ENCODE measurements at places on chromosomes 7 and 10.

DNA sequence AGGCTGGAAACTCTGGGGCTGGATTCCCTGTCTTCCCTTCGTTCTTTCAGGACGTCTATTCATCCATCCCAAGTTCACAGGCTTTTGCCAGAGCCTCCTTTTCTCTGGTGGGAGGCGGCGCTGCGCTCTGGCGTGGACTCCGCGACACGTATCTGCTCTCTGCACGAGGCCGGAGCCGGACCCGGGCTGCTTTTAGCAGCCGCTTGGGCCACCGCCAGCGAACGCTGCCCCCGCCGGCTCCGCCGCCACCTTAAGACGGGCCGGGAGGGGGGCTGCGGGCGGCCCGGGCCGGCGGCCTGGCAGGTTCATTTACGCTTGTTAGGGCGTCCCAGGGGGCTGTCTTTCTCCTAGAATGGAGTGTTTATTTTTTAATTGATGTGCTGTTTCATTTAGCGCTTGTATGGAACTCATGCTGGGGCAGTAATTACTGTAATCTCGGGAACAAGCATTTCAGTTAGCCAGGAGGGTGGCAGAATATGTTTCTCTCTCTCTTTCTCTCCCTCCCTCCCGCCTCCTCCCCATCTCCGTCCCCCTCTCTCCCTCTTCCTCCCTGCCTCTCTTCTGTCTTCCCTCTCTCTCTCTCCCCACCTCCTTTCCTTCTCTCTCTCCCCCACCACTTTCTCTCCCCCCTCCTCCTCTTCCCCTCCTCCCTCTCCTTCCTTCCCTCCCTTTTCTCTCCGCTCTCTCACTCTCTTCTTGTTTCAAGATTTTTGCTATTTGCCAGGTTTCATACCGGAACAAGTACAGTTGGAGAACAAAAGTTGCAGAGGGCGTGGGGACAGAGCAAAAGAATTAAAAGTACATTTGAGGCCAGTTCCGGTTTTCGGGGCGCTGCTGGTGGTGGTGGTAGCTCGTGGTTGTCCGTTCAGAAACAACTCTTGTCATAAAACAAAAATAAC lies 1.3 kb upstream of the FZD8 start:
- DNase-seq = peak; percentile 20

- DNase-seq = no peak
Measured at GRCh38 chr10:73262105-73262730, 9.8 kb upstream of the MRPS16 start.

DNA sequence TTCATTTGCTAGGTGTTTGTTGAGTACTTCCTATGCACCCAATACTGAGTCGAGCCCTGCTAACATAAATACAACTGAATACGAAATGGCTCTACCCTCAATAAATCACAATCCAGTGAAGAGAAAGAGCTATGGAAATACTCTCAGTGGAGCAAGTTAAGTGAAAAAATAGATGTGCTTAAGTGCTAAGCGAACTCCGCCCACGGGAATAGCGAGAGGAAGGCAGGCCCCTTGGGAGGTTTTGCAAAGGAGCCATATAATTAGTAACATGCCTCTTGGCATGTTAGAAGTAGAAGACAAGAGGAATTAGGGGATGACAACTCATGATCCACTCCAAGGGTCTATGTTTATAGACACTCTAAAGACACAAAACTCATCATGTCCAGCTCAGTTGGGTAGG lies 42.8 kb upstream of the TSPAN33 start:
- no peak for DNase-seq

DNA sequence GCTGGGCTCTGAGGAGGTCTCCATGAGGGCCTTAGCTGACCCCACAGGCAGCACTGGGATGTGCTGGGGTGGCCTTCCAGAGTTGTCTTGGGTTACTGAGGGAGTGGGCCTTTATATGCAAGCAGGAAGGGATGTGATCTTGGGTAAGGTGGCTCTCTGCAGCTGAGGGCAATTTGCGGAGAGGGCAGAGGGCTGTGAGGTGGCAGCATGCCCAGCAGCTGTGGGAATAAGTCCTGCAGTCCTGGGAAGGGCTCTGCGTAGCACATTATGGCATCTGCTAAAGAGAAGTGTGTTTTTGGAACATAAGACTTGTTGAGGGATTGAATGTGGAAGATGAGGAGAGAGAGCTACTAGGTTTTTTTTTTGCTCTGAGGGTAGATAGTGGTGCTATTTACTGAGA lies 99.6 kb upstream of the KMT2E start:
- no peak for DNase-seq

- DNase-seq = no peak
Measured at GRCh38 chr7:143460271-143460979, 17.2 kb downstream of the TAS2R60 start.

- no peak for DNase-seq
Measured at GRCh38 chr10:101280511-101280910, 51.2 kb upstream of the LBX1 start.

All from stimulated activated naive CD8-positive, alpha-beta T cell treated with anti-CD3 and anti-CD28 coated beads, Interleukin-15, Interleukin-2, amounts not matched to agents 100 U/mL and 50 U/mL, for 24 hours (primary cell).